Effector CD4-positive, alpha-beta T cell (primary cell): ENCODE measurements at places on chromosomes 7 and 10.

DNA sequence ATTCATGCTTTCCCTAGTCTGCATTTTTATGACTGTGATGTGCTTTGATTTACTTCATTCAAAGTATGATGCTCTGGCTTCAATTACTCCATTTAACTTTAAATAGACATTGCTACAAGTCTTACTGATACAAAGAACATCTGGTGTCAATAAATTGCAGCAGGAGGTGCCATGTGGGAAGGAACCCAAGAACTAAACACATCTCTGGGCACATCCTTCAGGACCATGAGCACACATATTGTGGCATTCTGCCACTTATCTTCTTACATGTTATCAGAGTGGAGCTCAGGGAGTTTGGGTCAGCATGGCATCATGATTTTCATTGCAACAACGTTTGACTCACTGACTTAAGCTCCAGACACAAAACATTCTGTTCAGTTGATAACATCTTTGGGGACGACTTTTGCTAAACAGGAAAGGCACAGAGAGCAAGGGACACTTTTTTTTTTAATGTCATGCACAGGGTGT is 227.0 kb downstream of the DKK1 start:
- DNase-seq = no peak

- DNase-seq = no peak
These were observed 51.8 kb upstream of the DUSP5 start for GRCh38 chr10:110445871-110446270.

- DNase-seq = no peak
These were observed 143.3 kb upstream of the LRGUK start for GRCh38 chr7:133983685-133984419.

- DNase-seq = no peak
These were observed 19.7 kb downstream of the AQP1 start for GRCh38 chr7:30931161-30931928.

- DNase-seq = peak; percentile 46
These were observed 463.8 kb downstream of the KCNMA1 start for GRCh38 chr10:77173615-77174461.

DNA sequence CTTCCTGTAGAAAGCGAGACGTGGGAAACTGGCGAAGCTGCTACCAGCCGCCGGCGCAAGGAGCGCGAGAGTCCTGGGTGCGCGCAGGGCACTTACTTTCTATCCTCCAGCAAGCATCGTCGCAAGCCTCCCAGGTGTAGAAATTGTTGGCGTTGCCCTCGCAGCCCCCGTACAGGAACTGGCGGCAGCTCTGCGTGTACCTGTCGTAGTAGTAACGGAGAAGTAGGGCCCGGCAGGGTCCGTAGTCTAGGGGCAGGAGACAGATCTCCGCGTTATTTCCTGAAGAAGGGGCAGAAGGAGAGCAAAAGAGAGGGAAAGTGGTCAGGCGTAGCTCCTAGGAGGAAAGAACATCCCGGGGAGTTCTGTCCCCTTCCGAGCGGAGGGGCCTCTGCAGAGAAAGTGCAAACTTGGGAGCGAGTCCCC is 501 bp downstream of the TFPI2 start:
- no peak for DNase-seq

DNA sequence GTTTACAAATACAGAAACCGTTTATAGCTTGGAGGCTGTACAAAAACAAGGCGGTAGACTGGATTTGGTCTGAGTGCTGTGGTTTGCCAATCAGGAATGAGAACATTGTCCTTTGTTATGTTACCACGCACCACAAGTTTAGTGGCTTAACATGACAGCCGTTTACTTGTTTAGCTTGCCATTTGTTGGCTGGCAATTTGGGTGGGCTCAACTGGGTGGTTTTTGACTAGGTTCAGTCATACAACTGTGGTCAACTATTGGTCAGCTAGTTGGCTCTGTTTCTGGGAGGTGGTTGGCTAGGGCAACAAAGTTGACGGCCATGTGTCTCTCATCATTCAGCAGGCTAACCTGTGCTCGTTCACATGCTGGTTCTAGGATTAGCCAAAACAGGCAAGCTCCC is 60.1 kb upstream of the SP8 start:
- DNase-seq = no peak

DNA sequence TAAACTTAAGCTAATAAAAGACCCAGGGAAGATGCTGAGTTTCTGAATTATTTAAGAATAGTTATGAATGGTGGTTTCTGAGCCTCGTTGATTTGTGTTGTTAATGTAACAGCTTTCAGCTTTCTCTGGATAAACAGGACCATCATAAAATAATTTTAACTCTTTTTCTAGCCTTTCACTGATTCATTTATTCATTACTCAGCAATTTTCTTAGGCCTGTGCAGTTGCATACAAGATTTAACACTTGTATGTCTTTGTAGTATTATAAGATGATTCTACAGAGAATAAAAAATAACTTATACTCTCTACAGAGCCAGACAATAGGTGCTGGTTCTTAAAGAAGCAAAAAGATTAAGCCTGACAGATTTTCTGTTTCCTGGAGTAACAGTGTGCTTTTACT is 29.3 kb downstream of the TMEM196 start:
- no peak for DNase-seq

DNA sequence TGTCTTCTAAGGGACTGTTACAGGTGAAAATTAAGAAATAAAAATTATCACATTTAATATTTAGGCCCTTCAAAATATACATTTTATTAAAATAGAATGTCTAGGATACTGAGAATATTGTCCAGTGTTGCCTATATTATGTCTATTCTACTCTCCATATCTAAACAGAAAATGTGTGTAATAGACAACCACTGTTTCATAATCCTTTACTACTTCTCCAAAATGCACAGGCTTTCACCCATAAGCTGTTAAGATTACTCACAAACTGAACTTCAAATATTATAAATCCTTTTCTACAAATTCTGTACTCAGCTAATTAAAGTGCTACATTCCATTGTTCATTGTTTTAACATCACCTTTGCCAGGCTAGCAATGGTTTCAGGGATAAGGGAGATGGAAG is 56.7 kb upstream of the TFEC start:
- no peak for DNase-seq

- DNase-seq = no peak
These were observed 159.4 kb downstream of the OAT start for GRCh38 chr10:124259139-124259825.

DNA sequence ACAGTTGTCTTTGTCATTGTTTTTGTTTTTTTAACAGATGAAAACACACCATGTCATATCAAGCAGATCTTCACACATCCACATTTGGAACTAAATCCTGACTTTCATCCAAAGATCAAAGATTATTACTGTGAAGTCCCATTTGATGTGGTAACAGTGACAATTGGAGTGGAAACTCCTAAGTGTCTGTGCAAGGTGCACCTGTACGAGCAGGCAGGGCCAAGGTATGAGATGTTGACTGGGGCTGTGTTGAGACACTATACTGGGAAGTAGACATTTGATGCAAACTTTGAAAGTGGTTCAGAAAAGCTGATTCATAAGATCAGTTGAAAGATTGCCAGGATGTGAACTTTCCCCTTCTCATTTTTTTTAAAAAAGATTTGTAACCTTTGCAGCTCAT is 152.3 kb downstream of the CPED1 start:
- DNase-seq = no peak

- no peak for DNase-seq
These were observed 451.1 kb upstream of the ZMIZ1 start for GRCh38 chr10:78617631-78618030.

- no peak for DNase-seq
These were observed 28.5 kb upstream of the CSGALNACT2 start for GRCh38 chr10:43109671-43110249.

DNA sequence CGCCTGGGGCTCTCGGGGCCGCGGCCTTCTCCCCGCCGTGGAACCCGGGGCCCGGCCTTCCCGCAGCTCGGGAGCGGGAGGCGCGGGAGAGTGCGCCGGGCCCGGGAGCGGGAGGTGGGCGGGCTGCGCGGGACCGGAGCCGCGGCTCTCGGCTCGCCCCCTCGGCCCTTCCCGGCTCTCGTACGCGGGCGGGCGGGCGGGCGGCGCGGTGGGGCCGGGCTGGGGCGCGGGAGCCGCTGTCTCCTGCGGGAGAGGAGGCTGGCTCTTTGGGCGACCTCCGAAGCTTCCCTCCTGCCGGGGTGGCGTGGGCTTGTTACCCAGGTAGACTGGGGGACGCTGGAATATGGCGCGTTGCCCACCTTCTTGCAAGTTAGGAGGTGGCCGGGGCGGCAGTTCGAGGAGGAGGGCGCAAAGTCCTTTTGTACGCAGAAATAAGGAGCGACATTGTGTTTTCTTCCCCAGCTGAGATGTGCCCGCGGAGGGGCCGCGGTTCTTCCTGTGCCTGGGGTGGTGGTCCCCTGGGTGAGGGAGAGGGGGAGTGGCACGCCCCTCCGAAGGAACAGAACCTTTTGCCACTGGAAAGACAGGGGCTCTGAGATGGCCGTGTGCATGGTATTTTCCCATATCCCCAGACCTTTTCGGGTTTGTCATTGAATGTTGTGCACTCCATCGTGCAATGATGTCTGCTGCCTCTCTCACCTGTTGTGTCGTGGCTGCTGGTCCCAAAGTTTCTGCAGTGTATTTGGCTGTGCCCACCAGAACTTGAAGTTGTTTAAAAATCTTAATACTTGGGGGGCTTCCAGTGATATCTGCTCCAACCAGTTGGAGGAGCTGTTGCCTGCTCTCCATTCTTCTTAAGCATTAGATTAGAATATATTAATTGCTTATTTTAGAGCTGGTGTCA is 844 bp downstream of the NRF1 start:
- peak; percentile 12 for DNase-seq

- no peak for DNase-seq
These were observed 26.8 kb downstream of the FRMPD2 start for GRCh38 chr10:48247680-48248079.

- DNase-seq = no peak
These were observed 772.1 kb downstream of the CCSER2 start for GRCh38 chr10:85100495-85100894.

GRCh38 chr7:142598297-142598696 is 151.0 kb upstream of the PRSS1 start:
- no peak for DNase-seq

DNA sequence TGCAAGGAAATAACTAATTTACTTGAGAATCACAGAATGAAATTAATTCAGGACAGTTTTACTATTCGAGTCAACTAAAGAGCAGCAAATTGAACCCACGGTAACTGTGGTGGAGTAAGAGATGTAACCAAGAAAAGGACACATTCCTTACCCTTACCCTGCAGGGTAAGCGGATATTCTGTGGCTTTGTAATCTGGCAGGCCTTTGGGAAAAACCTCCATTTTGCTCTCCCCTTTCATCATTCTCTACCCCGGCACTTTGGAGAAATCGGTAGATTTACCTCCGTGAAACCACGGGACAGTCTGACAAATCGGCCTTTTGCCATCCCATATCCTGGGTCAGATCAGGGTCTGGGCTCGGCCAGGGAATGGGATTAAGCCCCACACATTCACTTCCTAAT is 18.4 kb downstream of the RCC1L start:
- DNase-seq = no peak

DNA sequence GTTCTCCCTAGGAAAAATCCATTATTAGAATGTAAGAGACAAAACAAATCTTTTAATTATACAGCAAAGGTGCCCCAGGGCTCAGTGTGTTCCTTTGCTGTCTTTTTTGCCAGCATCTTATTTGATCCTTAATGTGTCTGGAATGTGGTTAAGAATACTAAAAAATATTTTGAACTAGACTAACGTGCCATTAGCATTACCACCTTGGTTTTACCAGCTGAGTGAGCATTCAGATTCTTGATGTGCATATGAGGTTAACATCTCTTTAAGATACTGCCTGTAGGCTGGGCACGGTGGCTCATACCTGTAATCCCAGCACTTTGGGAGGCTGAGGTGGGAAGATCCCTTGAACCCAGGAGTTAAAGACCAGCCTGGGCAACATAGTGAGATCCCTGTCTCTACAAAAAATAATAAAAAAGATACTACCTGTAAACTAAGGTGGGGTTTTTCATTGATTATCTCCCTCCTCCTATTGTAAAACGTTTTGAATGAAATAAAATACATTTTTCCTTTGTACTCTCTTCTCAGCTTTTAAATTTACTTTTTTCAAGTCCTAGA is 96.6 kb downstream of the CCNY start:
- DNase-seq = no peak

DNA sequence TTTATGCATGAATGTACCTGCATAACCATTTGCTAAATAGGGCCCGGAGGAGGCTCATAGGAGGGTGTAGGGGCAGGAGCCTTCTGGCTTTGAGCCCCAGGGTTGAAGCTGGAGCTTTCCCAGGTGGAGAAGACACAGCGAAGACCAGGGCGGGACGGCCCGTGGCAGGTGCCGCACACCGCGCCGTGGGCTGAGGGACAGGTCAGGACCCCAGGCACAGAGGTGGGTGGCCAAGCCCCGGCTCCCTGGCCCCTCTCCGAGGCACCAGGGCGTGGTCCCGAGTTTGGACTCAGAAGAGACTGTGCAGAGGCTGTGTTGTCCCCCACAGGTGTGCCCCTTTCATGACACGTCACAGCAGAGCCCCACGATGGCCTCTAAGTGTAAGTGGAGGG is 56.5 kb downstream of the PWWP2B start:
- DNase-seq = no peak

DNA sequence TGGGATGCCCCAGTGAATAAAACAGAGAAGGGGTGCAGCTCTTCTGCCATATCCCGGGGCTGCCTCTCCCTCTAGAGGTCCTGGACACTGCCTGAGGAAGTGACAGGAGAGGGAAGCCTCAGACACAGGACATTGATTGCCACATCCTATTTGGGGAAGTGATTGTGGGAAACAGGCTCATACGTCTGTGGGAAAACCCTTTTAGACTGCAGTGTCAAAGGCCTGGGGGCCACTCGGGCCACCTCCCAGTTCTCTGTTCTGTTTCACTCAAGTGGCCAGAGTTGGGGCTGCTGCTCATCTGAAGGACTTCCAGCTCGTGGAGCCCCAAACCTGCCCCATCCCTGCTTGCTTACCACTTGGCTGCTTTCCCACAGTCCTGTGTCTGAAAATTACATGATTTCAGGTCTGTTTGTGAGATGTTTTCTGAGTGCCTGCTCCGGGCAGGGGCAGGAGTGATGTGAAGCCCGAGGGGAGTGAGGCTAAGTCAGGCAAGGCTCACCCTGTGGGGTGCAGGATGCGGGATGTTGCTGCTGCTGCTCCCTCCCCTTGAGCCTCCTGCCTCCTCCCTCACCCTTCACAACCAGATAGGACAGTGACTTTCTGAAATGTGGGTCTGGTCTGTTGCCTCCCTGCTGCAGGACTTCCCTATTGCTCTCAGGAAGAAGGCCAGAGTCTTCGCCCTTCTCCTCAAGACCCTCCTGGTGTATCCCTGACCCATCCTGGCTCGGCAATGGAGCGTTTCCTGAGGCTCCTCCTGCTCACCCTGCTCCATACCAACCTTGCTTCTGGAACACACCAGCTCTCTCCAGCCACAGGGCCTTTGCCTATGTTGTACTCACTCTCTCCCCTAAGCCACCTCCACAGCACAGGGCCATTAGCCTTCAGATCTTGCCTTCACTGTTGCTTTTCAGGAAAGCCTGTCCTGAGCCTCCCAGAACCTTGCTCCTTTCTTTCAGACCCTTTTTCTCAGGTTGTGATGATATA is 58.4 kb downstream of the NEURL1 start:
- DNase-seq = no peak
